T-helper 2 cell (primary cell): ENCODE measurements at places on chromosomes 1 and 21.

DNA sequence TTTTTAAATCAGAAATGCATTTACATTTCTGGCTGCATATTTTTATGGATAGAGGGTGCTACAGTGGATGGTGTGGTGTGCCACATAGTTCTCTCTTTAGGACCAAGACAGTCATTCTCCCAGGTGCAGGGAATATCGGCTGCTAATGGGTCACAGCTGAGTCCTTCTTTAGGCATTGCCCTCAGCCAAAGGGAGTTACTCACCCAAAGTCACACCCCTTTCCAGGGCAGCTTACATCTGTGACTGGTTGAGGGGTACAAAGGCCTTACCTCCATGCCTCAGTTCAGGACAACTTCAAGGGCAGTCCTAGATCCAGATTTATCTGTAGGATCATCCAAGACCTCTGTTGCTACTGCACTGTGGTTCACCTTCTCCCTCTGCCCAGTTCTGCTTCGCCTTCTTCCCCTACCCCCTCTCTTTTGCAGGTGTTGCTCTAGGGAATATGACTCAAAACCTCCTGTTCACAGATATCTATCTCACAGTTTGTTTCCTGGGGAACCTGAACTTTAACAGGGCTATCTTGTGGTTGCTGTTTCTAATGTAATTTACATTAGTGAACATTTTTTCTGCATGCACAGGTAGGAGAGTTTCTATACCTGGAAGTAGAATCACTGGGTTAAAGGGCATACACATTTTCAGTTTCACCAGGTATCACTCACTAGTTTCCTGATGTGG, 413.9 kb downstream of the RPS6KC1 start:
- peak; percentile 24 for DNase-seq

- DNase-seq = no peak
These were observed 45.9 kb upstream of the COL6A1 start for GRCh38 chr21:45935628-45936027.

- DNase-seq = no peak
These were observed 408.7 kb downstream of the NCAM2 start for GRCh38 chr21:21406921-21407320.

GRCh38 chr1:2611031-2611501, 21.8 kb downstream of the MMEL1 start:
- DNase-seq = no peak

- no peak for DNase-seq
These were observed 42.5 kb downstream of the MRAP start for GRCh38 chr21:32340863-32341848.

GRCh38 chr1:209041927-209042326, 541.6 kb upstream of the CAMK1G start:
- DNase-seq = no peak

GRCh38 chr1:243438815-243439214, 183.0 kb downstream of the SDCCAG8 start:
- DNase-seq = no peak
